ENCODE measurements at places on chromosomes 1 and 21.

GRCh38 chr1:36536727-36537126, 54.0 kb upstream of the CSF3R start:
- DNase-seq, result no peak

GRCh38 chr1:18109058-18109755, 1.6 kb downstream of the IGSF21 start:
- DNase-seq, result no peak

DNA sequence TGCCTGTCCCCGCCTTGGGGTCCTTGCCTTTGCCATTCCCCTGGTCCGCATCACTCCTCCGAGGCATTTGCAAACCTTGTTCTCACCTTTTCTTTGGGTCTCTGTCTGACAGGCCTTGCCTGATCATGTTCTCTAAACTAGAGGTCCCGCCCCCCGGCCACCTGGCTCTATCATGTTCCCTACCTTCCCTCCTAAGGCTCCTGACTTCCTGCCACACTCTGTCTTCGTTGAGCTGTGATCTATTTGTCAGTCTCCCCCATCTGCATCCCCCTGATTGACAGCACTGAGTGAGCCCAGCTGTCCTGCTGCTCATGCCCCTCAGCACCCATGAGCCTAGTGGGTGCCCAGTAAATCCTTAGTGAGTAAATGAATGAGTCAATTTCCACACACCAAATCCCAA, 22.8 kb downstream of the ERG start:
- DNase-seq, result no peak

- DNase-seq, result no peak
These were observed 8.1 kb downstream of the CCSAP start for GRCh38 chr1:229334716-229335115.

DNA sequence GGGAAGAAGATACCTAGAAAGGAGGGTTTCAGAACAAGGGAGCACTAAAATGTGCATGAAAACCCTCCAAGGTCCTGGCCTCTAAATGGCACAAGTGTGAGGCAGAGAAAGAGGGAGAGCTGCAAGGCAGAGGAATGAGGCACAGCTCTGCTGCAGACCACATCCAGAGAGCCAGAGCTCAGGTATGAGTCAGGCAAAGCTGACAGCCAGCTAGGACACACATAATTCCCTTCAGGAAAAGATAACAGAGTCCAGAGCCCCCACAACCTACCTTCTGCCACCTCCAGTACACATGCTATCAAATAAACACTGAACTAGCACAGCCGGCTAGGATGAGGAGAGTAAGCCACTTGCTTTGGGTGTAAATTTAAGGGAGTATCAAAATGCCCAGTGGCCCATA, 62.2 kb downstream of the HSF2BP start:
- DNase-seq, result no peak

DNA sequence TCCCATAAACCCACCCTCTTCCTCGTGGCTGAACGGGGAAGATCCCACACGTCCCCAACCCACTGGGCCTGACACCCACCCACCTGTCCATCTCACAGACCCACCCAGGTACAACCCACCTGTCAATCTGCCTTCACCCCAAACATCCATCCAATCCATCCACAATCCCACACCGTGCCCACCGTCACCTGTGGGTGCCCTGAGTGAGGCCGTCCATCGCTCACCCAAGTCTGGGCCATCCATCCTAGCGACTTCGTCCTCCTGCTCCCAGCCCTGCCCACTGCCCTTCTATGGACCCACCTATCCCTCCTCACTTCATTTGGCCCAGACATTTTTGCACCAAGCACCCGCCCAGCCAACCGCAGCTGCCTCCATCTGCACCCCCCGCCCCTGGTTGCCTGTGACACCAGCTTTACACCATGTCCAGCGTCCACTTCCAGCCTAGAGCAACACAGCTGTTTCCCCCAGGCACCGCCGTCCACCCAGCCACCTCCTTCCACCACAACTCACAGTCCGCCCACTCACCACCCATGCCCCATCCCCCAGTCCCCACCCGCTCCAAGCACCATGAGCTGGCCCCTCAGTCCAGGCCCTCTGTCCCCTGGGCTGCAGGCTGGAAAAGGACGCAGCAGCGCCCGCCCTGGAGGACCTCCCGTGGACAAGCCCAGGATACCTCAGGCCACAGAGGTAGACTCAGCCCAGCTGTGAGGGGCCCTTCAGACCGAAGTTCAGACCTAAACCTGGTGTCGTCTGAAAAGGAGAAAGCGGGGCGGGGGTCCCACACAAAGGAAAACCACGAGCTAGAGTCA, 7.7 kb downstream of the TTLL10 start:
- peak; percentile 9 for DNase-seq

DNA sequence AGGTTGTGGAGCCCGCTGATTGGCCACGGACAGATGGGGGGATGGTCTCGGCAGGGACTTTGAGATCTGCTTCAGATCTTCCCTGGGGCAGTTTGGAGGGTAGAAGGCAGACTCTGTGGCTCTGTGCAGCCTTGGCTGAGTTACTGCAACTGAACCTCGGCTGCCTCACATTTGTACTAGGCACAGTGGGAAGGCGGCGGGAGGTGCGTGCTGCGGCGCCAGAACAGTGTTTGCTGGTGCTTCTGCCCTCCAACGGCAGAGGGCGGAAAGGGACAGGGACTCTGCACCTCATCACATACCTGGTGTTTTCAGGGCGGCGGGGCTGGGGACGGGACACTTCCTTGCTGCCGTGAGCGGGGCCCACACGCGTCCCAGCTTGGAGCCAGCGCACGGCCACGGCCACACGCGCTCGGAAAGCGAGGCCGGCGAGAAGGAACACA, 26.2 kb downstream of the SLC66A1 start:
- DNase-seq, result peak; percentile 67

- DNase-seq, result no peak
These were observed 258.3 kb upstream of the CAMK1G start for GRCh38 chr1:209324901-209325871.

- no peak for DNase-seq
These were observed 27.7 kb upstream of the VN1R5 start for GRCh38 chr1:247228133-247228532.

DNA sequence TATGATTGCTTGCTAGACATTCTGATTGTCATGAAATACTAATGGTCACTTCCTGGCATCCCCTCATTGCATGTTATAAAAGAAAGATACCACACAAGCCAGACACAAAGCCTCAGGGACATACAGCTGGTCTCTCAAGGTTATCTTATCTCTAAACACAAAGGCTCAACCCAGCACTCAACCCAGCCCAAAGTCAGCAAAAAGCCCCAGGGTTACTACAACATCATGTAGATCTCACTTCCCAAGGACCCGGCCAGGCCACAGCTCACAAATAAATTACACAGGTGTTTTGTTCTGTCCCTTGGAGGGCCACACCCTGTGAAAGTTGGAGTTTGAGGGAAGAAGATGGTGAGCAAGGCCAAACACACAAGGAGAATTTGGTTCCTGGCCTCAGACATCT, 109.7 kb upstream of the BARHL2 start:
- no peak for DNase-seq

GRCh38 chr21:45363921-45364467, 41.0 kb upstream of the COL18A1 start:
- DNase-seq, result no peak

- DNase-seq, result no peak
These were observed 55.0 kb upstream of the ZNF326 start for GRCh38 chr1:89939693-89940438.

GRCh38 chr21:15749861-15750159, 20.0 kb downstream of the USP25 start:
- no peak for DNase-seq

DNA sequence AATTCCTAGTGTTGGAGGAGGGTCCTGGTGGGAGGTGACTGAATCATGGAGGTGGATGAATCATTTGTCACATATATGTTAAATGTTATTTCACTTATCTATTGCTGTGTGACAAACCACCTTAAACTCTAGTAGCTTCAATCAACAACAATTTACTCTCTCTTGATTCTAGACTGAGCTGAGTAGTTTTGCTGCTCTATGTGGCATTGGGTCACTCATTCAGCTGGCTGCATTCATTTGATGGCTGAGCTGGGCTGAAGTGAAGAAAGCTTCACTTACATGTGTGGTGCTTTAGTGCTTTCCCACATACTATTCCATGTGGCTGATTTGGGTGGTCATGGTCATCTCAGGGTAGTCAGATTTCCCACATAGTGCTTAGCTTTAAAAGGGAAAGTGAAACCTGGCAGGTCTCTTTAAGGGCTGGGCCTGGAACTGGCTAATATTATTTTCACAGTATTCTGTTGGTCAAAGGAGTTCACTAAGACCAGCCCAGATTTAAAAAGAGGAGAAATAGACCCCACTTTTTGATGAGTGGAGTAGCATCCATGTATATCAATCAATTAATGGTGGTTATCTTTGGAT, 10.5 kb downstream of the DNAH14 start:
- DNase-seq, result no peak

- DNase-seq, result no peak
These were observed 525.1 kb downstream of the LMO4 start for GRCh38 chr1:87853576-87854351.

DNA sequence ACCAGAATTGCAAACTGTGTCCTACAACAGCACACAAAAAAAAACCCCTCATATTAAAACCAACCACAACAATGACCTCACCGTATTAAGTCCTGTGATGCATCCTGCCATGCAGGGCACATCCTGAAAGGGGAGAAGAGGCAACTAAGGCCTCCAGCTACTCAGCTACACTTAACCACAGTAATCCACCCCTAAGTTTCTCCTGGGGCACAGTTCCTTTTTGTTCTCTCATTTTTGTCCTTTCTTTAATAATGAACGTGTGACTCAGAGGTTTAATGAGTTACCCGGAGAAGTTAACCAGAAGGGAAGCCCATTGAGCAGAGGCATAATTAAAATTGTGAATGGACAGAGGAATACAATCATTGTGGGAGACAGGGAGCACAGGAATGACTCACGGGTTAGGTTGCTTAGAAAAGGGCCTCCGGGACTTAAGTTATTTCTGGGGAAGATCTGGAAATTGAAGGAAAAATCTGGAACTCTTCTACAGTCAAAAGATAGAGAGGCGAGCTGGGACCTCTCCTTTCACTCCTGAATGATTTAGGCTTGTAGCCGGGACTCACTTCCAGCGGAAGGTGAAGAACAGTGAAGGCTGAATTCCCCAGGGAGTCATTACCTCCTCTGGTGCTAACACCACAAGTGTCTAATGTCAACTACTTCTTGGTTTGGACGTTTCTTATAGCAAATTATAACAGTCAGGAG, 36.9 kb upstream of the HIVEP3 start:
- no peak for DNase-seq

DNA sequence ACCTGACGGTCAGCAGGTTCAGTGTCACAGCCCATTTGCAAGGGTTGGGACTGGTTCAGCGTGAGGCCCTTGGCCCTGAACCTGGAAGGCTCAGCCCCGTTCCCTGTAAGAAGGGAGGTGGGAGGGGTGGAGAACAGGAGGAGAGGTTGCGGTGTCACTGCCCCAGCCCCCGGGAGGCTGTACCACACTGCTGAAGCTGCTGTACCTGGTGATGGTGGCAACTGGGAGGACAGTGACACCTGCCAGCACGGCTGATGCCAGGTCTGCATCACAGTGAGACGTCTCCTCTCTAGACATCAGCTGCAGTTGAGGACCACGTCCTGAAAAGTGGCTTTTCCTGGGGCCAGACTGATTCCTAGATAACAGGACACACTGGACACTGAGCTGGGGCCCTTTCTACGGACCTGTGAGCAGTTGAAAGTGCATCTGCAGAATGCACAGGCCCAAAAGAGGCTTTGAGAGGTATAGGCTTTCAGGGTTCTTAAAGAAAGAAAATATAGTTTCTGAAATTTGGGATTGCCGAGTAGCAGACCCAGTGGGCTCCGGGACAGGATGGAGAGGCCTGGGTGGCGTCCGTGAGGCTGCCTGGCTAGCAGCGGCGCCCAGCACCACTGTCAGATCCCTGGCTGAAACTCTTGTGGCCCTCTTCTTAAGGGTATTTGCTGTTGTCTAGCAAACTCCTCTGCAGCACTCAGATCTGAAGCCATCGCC, 47.7 kb downstream of the COQ8A start:
- DNase-seq, result no peak

- no peak for DNase-seq
These were observed 3.9 kb downstream of the RCC1 start for GRCh38 chr1:28509705-28510272.

GRCh38 chr1:116769561-116769977, 15.3 kb downstream of the CD2 start:
- DNase-seq, result no peak

DNA sequence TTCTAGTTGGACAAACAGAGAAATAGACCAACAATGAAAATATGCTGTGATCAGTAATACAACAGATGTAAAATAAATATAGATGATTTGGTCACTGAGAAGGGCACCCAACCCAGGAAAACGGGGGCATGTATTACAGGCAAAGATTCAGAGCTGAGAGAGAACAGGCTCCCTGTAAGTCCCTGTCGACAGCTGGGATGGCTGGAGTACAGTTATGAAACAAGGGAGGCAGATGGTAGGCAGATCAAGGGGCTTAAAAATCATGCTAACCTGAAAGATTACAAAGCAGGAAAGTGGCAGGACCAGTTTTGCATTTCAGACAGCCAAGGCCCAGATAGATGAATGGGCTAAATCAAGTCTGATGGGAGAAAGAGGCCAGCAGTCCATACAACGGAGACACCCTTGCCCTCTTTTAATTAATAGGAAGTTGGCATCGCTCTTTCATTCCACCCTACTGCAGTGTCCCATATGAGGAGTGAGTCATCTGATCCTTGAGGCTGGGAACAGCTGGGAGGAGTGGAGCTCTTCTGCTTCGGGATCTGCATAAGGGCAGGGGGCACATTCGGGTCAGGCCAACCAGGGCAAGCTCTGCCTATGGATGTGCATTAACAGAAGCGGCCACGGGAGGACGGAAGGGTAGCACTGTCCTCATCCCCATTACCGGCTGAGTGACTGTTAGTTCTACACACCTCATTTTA, 171.1 kb downstream of the DAB1 start:
- no peak for DNase-seq

DNA sequence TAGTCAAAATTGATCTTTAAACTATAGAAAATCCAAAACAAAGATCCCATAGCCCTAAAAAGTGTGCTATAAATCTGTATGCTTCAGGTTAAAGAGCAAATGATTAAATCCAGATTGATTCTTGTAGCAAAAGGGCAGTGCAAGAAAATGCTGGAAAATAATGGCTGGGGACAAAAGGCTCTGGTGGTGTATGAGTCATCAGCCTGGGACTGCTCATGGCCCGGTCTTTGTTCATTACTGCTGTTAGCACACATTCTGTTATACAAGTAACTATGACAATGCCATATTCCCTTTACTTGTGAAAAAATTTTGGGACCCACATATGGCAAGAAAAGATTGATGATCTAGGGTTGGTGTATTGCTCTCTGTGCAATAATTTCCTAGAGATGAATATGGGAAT, 89.1 kb downstream of the RWDD3 start:
- DNase-seq, result no peak

- no peak for DNase-seq
These were observed 6.8 kb downstream of the THBS3 start for GRCh38 chr1:155200920-155201319.

GRCh38 chr1:182191381-182192115, 130.0 kb upstream of the ZNF648 start:
- no peak for DNase-seq

DNA sequence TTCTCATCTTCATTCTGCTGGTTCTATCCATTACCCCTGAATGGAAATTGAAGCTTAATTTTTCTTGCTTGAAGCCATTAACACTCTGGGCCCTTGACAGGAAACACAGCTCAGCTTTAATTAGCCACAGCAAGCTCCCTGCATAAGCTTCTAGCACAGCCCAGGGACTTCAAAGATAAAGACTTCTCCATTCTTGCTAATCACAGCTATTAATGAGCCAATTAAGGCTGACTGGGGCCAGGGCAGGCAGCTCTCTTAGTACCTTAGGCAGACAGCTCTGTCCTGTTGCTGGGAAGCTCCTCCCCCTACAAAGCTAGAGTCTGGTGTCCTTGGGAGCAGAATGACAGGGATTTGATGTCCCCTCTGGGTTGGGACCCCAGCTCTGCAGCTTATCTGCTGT, 27.9 kb upstream of the TRABD2B start:
- DNase-seq, result no peak

Data from nephron progenitor cell (in vitro differentiated cells).